Neural crest cell (in vitro differentiated cells): ENCODE measurements at places on chromosomes 1 and 21. TPM values are rescaled to one million over a fixed set of nuclear protein-coding genes. Genes with fewer than 3 reads are reported as not detected.

GRCh38 chr1:209601809-209602657 lies 18.5 kb downstream of the CAMK1G start:
- DNase-seq, result peak; percentile 8

GRCh38 chr1:110645211-110645610 lies 29.5 kb downstream of the KCNA3 start:
- no peak for DNase-seq

- DNase-seq, result no peak
These were observed 78.5 kb downstream of the ARHGEF10L start for GRCh38 chr1:17617787-17618557.

- no peak for DNase-seq
These were observed 15.6 kb downstream of the UTP11 start for GRCh38 chr1:38028105-38028591.

DNA sequence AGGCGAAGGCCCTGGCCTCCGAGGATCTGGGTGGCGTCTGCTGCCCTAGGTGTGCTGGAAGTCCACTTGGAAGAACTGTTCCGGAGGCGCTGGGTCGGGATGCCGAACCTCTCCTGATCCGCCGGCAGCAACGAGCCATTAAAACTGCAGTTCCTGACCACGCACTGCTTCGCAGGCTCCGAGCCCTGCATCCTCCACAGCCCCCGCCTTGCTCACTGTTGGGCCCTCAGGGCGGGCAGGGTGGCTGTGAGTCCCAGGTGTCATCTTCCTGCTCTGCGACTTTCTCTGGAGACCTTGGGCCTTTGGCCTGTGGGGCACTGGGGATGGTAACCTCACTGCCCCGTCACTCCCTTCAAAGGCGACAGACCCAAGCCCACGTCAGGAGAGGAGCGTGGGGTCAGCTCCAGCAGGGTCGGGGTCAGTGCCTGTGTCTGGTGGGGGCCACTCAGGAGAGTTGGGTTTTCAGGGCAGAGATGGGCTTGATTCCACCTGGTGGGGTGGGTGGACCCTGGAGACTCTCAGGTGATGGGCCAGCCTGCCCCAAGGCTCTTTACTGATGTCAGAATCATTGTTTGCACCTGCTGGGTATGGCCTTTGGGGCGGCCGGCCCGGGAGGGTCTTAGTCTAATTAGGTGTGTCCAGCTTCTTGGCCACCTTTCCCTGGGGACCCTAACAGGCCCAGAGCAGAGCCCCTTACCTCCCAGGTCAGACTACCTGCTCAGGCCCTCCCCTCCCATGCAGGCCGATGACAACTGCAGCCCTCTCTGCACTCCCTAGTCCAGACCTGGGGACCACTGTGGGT lies 3.1 kb downstream of the PRXL2B start:
- no peak for DNase-seq

DNA sequence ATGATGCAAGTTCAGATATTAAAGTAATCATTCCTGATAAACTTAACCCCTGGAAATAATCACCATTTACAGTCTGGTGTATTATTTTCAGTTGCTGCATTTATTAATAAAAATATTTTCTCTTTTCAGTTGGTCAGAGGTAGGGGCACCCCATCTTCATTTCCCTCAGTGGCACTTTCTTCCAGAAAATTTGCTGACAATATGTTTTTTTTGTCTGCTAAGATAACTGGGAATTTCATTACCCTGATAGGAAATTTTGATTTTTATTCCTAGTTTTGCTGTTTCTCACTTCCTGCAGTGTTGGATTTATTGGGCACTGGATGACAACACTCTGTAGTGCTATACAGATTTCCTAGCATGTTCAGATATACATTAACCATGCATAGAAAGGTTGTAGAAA lies 33.1 kb upstream of the APOBEC4 start:
- no peak for DNase-seq

DNA sequence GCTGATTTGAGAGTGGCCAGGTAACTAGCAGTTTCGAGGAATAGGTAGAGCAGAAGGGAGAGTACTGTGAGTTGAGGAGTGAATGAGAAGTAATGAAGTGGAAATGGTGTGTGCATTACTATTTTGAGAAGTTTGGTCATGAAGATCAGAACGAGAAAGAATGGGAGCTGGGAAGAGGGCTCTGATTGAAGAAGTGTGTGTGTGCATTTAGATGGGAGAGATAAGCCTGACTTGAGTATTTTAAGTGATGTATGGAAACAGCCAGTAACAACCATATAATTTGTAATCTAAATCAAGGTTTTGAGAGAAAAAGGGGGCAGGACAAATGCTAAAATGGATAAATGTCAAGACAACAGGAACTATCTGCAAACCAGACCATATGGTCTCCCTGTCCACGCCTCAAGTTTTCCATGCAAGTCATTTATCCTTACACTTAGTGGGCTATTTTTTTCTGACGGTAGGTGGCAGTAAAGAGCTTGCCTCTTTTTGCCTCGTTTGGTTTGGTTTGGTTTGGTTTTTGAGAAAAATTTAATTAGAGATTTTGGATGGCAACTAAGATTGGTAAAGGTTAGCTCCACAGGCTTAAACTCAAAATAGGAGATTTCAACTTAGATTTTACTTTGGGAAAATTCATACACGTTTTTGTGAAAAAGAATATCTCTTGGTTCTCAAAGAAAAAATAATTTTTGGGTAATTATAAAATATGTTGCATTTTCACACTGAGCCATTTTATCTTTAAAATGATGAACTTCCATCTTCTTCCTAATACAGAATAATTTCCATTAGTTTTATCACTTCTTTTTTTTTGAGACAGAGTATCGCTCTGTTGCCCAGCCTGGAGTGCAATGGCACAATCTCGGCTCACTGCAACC lies 9.5 kb upstream of the B3GALNT2 start:
- peak; percentile 68 for DNase-seq

- no peak for DNase-seq
These were observed 11.9 kb downstream of the ALX3 start for GRCh38 chr1:110058591-110058990.

GRCh38 chr1:35810096-35810881 lies 2.5 kb downstream of the AGO4 start:
- DNase-seq, result no peak

- no peak for DNase-seq
These were observed 86.0 kb downstream of the MATN1 start for GRCh38 chr1:30637183-30637980.

- DNase-seq, result no peak
These were observed 50.5 kb upstream of the PPP2R5A start for GRCh38 chr1:212234431-212235395.

- DNase-seq, result no peak
These were observed 144.2 kb upstream of the KRTAP19-8 start for GRCh38 chr21:31182231-31183140.

DNA sequence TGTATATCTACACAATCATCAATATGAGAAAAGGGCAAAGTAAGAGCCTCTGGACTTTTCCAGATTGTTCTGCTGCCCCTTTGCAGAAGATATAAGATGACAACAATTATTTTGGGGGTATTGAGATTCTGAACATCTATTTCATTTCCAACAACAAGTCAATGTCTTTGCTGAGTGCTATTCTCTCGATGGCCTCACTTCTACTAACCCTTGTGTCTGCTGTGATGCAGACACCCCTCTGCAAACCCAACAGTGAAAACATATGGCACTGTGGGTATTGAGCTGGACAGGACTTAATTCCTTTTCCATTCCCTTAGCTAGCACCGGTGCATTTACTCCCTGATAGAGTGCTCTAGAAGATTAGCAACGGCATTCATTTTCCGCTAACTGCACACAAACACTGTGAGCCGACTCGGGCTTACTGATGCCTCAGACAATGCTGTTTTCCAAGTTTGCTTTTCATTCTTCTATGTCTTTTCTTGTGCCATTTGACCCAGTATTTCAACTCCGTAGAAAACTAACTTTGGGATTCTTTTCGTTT lies 33.4 kb upstream of the SMYD2 start:
- no peak for DNase-seq

GRCh38 chr1:181484821-181485220 lies 1.5 kb downstream of the CACNA1E start:
- no peak for DNase-seq

DNA sequence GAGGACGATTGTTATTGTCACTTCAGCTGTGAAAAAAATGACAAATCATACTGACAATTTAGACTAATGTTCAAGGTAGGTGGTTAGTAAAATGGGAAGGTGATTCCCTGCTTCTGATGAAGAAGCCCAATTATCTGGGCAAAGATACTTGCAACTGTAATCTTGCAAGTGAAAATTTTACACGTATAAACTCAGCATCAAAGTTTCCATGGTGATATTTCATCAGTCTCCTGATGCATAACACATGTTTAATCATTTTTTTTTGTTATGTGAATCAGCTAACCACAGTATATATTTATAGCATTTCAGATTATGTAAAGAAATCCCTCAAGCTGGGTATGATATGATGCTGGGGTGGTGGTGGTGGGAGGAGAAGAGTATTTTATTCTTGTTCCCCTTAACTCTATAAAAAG lies 16.4 kb upstream of the KCNK1 start:
- no peak for DNase-seq

GRCh38 chr21:42207426-42207825 lies 11.5 kb upstream of the ABCG1 start:
- DNase-seq, result no peak

GRCh38 chr1:167634435-167634834 lies 4.4 kb downstream of the RCSD1 start:
- DNase-seq, result no peak

DNA sequence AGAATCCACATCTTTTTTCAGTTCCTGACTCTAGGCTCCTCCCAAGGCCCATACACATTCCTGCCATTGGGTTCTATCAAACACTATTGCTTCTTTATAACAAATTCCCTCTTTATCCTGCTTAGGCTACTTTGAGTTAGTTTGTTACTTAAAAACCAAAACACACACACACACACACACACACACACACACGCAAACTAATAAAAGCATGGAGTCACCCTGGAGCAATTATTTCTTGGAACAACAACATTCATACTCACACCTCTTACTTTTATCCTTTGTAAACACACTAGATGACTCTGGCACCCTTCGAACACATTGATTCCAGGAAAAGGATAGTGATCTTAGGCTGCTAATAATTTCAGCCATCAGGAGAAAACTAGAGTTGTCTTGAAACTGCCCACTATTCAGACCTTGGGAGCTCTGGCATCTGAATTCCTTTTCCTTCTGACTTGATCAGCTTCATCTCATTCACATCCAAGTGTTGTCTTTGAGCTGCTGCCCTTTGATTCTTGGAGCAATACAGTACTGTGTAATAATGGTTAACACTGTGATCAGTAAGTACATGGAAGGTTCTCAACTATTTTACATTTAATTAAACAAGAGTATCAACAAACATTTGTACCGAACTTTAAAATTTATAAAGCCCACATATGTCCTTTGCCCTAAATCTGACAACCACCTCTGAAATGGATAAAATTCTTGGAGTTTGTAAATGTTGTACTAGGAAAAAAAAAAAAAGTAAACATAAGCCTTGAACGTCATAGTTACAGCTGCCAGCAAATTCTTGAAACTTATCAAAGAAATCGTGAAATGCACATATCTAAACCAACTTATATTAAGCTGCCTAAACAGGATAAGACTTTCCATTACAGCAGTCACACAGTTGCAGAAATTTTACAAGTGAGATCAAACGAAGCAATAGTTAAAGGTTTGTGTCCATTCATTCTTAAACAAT lies 2.8 kb upstream of the SEC22B start:
- DNase-seq, result no peak

GRCh38 chr1:56099766-56100265 lies 479.5 kb downstream of the PLPP3 start:
- DNase-seq, result no peak

DNA sequence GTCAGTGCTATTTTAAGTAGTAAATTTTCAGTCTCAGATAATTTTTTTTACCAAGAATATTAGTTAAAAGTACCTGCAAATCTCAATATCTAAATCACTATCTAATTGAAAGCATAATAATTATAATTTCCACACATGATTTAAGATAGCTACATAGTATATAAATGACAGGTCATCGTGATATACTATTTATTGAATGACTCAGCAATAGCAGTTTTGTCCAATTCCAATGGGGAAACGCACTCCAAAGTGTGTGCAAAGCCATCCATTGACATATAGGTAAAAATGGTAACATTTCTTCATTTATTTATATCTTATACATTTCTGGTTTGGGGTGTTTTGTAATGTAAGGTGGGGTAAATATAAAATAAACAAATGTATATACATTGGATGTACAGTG lies 19.5 kb downstream of the ADGRL4 start:
- DNase-seq, result no peak

DNA sequence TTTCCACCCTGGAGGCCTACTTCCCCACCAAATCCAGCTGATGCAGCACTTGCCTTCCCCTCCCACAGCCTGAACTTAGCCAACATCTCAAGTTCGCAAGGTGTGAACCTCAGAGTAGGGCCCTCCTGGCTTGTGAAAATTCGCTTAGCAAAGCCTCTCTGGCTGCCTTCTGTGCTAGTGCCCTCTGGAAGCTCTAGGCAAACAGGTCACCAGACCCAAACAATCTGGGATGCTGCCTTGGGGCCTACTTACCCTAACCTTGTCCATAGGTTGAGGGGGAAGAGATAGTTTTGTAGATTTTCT lies 30.3 kb upstream of the TRABD2B start:
- DNase-seq, result no peak

- no peak for DNase-seq
These were observed 351.5 kb upstream of the ZP4 start for GRCh38 chr1:238242181-238242580.

- no peak for DNase-seq
These were observed 114.1 kb upstream of the ETS2 start for GRCh38 chr21:38691631-38692030.

DNA sequence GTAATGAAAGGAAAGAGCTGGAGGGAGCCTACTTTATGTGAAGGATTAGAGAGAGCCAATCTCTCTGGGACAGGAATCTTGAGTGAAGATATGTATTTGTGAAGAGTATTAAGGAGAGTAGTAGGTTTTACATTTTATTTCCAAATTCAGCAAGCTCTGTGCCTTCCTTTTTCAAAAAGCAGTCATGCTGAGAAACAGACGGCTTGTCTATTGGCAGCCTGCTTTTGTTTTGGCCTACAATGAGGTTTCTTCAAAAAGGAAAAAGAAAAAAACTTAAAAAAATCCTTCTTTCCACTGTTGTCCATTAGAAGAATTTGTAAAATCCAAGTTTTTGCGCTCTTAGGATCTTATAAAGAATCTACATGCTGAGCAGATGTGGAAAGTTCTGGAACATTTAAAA lies 103.6 kb upstream of the PTGFR start:
- no peak for DNase-seq

The GRIK1 gene
- total RNA-seq, result 0.77 and 0.91 TPM in 2 replicates

The TDRD5 gene
- total RNA-seq, result not detected in 2 replicates

The AKR7A3 gene
- 2.0 and 2.1 TPM in 2 replicates for total RNA-seq

The PPOX gene
- 48.3 and 48.6 TPM in 2 replicates for total RNA-seq

The FCRL6 gene
- total RNA-seq, result not detected in 2 replicates

The RAB25 gene
- not detected in 2 replicates for total RNA-seq

The PPIH gene
- total RNA-seq, result 69.2 and 75.2 TPM in 2 replicates

The CPLANE2 gene
- total RNA-seq, result 11.4 and 11.8 TPM in 2 replicates

The ENTREP3 gene
- total RNA-seq, result 93.1 and 94.3 TPM in 2 replicates

The FOXO6 gene
- total RNA-seq, result 1.2 and 1.4 TPM in 2 replicates

The TOR3A gene
- 21.2 and 25.1 TPM in 2 replicates for total RNA-seq

The EDN2 gene
- total RNA-seq, result not detected in 2 replicates

The MYBPHL gene
- total RNA-seq, result 0.82 TPM in 1 of 2 replicates, not detected in the other

The DDAH1 gene
- 22.3 and 26.1 TPM in 2 replicates for total RNA-seq

The RNF11 gene
- 44.5 and 45.2 TPM in 2 replicates for total RNA-seq

The PTPRC gene
- not detected in 2 replicates for total RNA-seq
